ENCODE measurements at places on chromosomes 3 and 15.
A peak's percentile ranks its signal among the peaks of the same experiment; 100 is the strongest.

DNA sequence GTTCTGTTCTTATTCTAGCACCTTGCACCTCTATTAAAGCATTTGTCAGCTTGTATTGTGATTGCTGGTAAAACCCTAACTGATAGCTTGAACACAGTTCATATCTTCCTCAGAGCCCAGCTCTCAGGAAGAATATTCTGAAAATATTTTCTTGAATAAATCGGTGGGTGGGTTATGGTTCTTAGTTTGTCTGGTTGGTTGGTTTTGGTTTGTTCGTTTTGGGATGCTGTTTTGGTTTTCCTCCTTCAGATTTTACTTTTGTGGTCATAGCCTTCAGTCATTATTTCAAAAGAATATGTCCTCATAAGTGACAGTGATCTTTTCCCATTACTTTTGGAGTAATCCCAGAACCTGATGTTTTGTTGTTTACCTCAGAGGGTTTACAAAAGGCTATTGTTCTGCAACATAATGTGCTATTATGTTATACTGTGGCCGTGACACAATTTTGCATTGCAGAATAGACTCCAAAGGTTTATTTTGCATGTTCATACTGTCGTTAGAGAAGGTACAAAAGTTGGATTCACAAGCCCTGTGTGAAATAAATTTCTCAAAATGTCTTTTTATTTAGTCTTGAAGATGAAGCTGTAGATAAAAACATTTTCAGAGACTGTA, 2.7 kb upstream of the TMEM87A start:
- no peak for DNase-seq

- DNase-seq: no peak
Observed at GRCh38 chr15:25670025-25670554, 193.0 kb downstream of the ATP10A start.

- no peak for DNase-seq
Observed at GRCh38 chr3:48664313-48664644, 1.6 kb upstream of the CELSR3 start.

DNA sequence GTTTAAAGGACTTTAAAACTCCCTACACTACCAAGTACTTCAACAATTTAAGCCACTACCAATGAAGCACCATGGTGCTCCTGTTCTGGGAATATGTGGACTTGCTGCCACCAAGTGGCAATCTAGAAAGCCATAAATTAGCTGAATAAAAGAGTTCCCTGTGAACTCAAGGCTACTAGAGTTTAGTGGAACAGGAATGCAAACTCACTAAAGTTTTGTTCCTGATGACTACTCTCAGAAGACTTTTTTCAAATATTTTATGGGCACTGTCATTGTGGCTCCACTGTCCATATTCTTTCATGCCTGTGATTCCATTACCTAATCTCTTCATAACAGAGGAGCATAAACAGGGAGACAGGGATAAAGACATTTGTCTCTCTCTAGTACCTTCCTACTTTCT, 63.9 kb downstream of the TMCC1 start:
- DNase-seq: peak; percentile 77

DNA sequence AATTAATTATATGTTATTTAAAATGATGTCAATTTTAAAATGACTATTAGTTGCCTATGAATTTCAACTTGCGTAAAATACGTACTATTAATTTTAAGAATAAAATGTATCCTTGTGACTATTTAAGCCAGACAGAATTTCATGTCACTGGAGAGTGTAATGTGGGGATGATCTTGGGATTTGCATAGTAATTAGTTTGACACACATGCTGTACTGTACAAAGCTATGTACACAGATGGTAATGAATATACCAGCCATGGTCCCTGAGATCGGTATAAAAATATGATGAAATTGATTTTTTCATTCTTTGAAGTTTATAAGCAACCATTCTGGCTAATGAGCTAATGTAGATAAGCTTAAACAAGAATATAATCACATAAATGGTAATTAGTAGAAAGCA, 134.4 kb upstream of the ROBO1 start:
- no peak for DNase-seq

- DNase-seq: no peak
Observed at GRCh38 chr3:167989999-167990398, 105.7 kb downstream of the GOLIM4 start.

DNA sequence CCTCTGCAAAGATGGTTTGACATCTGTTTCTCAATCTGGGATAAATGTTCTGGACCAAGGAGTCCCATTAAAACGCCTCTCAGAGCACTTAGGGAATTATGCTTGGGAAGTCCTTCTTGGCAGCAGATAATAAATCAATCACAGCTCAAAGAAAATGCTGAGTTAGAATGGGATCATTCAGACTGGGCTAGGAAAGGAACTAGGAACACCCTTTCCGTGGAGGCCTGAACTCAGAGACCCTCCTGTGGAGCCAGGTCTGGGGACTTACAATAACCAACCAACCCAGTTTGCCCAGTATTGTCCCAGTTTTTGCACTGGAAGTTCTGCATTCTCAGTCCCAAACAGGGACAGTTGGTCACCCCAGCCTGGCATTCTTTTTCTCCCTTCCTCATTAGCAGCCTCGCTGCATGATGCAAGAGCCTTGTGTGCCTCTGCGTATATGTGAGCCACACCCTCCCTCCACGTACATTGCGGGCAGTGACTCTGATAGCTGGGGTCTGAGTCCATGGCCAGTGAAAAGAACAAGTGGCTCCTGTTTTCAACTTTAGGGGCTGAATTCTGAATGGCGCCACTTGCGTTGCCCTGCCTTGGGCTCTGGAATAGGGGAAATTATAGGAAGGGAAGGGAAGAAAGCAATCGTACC, 88.7 kb downstream of the SEMA5B start:
- DNase-seq: no peak

DNA sequence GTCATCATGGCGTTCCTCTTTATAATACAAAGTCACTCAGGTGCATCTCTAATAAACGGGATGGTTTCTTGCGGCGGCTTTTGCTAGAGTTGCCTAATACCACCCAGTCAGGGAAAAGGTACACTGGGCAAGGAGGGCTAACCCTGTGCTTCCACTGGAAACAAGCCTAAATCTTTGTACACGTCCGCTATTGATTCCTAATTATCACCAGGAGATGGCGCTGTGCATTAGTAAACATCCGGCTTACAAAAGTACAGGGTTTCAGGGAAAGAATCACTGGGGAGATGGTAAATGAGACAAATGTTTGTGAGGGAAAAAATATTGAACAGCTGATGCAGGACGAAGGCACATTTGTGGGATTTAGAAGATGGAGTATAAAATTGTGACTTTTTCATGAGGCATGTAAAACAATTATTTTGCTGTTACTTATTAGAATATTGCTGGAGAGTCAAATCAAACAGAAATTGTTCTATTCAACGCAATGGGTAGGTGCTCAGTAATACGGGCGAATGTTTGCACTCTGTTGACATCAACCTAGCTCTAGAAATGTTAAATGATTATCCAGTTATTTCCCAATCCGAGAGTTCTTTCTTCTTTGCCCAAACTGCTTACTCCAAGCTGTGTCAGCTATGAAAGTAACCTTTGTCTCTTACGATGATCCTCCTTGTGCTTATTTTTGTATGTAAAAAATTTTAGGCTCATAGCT, 50.6 kb downstream of the GMNC start:
- peak; percentile 47 for DNase-seq

DNA sequence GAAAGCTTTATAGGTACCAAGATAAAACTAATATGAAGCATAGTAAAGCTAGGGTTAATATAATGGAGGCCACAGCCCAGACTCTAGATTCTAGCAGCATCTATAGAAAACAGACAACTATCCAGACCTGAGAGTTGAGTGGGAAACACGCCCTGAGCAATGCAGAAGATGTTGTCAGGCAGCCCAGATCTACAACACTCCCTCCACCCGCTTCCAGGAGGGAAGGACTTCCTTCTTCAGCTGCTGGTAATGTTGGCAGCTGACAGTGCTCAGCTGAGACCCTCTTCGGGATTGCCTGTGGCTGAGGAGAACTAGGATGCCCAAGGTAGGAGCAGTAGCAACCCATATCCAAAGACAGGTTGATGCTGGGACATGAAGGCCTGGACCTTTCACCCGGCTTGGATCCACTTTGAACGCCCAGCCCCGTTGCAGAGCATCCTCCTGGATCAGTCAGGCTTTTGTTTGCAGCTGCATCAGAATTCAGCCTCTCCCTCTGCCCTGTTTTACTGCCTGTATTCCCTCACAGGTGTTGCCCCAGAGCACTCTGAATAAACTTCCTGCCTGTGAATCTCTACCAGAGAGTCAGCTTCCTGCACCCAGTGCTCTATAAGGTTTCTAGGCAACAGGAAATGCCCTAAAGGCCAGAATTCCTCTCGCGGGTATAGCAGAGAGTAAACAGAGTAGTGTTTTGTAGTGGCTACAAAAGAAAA, 174.7 kb upstream of the IL12A start:
- DNase-seq: peak; percentile 55

GRCh38 chr3:108914774-108915641, 38.7 kb downstream of the GUCA1C start:
- DNase-seq: peak; percentile 66

GRCh38 chr3:101235048-101235447, 85.3 kb downstream of the IMPG2 start:
- DNase-seq: no peak

All from kidney capillary endothelial cell (primary cell).